NCI-H226 (cell line): ENCODE measurements at places on chromosomes 12 and 14.

DNA sequence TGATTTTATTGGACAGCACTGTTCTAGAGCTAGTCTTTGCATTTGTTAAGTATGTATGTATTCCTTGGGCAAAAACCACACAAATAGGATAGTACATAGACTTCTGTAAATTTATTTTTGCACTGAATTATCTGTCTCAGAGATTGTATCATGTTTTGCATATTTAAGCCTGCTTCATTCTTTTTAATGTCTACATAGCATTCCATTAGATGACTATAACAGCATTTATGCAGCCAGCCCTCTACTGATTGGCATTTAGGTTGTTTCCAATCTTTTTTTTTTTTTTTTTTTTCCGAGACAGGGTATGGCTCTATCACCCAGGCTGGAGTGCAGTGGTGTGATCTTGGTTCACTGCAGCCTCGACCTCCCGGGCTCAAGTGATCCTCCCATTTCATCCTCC, 34.5 kb downstream of the SYNDIG1L start:
- DNase-seq = no peak

- DNase-seq = no peak
Measured at GRCh38 chr12:132632521-132633228, 14.1 kb downstream of the P2RX2 start.

DNA sequence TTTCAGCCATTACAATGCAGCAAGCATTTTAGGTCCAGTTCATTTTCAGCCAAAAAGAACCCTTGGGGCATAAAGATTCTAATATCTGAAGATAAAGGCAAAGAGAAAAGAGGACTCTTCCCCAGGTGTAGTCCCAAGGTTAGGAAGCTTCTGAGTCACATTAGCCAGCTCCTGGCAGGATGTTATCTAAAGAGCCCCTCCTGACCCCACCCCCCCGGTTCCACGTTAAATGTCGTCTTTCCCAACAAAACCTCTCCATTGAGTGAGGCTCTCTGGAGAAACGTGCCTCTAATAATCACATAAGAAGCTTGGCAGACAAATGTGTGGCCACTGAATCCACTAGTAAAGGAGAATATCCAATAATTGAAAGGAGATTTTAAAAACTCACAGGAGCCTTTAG, 267.7 kb downstream of the GALC start:
- DNase-seq = no peak

- no peak for DNase-seq
Measured at GRCh38 chr12:75414671-75415070, 23.8 kb downstream of the GLIPR1L2 start.

DNA sequence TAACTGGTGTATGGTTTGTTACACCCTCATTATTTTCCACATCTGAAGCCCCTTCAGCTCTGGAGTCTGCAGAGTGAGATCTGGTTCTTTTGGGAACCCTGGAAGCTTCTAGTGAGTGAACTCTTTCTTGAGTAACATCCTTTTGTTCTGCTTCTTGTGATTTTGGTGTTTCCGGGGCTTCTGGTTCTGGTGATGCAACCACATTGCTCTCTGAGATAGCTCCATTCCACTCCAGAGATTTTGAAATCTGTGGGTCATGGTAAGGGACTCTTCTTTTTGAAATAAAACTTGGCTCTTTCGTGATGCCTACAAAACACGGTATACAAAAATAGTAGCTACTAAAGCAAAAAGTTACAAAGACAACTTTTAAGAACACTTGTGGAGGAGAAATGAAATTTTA, 5.4 kb downstream of the MDM1 start:
- DNase-seq = no peak

GRCh38 chr12:101696251-101697196, 916 bp upstream of the CHPT1 start:
- no peak for DNase-seq

- no peak for DNase-seq
Measured at GRCh38 chr12:120490833-120491512, 4.9 kb upstream of the DYNLL1 start.

- DNase-seq = no peak
Measured at GRCh38 chr14:74457565-74457895, 31.5 kb upstream of the SYNDIG1L start.

GRCh38 chr14:86237733-86238132, 707.8 kb downstream of the FLRT2 start:
- DNase-seq = no peak

GRCh38 chr12:25615119-25615518, 62.0 kb upstream of the LMNTD1 start:
- peak; percentile 69 for DNase-seq

GRCh38 chr12:65615118-65615517, 209.2 kb upstream of the HMGA2 start:
- peak; percentile 79 for DNase-seq

GRCh38 chr12:100733817-100734593, 60.6 kb upstream of the ANO4 start:
- DNase-seq = no peak

GRCh38 chr14:51094282-51094821, 553 bp downstream of the TRIM9 start:
- no peak for DNase-seq

- no peak for DNase-seq
Measured at GRCh38 chr14:50820786-50821509, 10.0 kb downstream of the NIN start.

GRCh38 chr12:66047411-66048021, 83.0 kb downstream of the LLPH start:
- DNase-seq = peak; percentile 32

GRCh38 chr12:10595881-10596280, 17.5 kb downstream of the MAGOHB start:
- DNase-seq = no peak

GRCh38 chr12:47900131-47901062, 4.4 kb downstream of the VDR start:
- no peak for DNase-seq

DNA sequence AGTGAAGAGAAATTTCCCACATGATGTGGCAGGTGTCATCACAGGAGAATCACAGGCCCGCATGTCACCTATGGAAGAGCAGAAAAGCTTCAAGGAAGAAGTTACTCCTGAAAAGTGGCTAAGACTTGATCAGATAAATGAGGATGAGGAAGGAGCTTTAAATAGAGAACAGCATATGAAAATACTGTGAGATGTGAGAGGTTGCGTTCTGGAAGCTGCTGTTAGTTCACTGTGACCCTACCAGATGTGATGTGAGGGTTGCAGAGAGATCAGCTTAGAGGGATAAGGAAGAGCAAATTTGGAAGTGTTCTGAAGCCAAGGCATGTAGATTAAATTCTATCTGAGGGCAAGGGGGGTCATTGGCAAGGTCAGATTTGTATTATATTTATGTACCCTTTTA, 17.1 kb downstream of the ERP27 start:
- no peak for DNase-seq

DNA sequence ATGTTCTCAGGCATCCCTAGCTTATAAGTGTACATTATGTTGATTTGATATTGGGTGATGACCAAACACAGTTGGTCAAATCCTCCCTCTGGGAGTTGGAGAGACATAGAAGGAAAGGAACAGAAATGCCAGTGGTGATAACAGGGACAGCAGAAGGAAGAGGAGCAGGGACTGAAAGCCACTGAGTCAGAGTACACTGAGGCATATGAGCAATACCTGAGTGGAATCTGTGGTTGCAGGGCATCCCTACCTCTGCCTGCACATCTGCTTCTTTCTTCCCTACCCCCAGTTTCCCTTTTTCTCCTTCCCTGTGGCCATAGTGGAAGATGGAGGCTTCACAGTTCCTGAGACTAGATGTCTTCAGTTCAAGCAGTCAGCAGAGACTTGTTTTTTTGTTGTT, 44.9 kb downstream of the BICD1 start:
- no peak for DNase-seq

DNA sequence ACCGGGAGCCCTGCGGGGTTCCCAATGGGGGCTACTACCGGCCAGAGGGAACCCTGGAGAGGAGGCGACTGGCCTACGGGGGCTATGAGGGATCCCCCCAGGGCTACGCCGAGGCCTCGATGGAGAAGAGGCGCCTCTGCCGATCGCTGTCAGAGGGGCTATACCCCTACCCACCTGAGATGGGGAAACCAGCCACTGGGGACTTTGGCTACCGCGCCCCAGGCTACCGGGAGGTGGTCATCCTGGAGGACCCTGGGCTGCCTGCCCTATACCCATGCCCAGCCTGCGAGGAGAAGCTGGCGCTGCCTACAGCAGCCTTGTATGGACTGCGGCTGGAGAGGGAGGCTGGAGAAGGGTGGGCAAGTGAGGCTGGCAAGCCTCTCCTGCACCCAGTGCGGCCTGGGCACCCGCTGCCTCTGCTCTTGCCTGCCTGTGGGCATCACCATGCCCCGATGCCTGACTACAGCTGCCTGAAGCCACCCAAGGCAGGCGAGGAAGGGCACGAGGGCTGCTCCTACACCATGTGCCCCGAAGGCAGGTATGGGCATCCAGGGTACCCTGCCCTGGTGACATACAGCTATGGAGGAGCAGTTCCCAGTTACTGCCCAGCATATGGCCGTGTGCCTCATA, 9.7 kb downstream of the TNS2 start:
- no peak for DNase-seq

- no peak for DNase-seq
Measured at GRCh38 chr14:96584907-96585671, 82.9 kb downstream of the PAPOLA start.

DNA sequence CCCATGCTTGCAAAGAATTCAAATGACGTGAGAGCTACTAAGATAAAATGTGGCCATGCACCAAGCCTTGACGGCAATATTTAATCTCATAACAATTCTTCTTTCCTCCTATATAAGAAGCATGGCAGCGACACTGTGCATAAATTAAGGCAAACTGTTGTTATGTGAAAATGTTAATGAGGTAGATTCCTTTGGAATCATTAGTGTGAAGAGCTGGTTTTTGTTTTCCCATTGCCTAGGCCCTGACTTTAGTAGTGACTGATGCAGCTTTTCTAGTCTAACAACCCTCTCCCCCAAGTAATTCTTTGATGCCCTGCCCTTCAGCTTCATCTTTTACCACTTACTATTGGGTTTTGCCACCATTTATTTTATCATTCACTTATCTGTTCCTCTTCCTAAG, 10.6 kb upstream of the PSEN1 start:
- DNase-seq = no peak

- no peak for DNase-seq
Measured at GRCh38 chr14:103884854-103885253, 37.5 kb upstream of the PPP1R13B start.

- no peak for DNase-seq
Measured at GRCh38 chr12:4144676-4145075, 128.9 kb upstream of the CCND2 start.

- DNase-seq = peak; percentile 42
Measured at GRCh38 chr12:13566292-13566691, 369.8 kb downstream of the EMP1 start.

- DNase-seq = no peak
Measured at GRCh38 chr12:57230381-57231155, 1.1 kb downstream of the SHMT2 start.

- no peak for DNase-seq
Measured at GRCh38 chr12:64740646-64741045, 18.6 kb downstream of the GNS start.

GRCh38 chr12:15677726-15678201, 111.4 kb downstream of the EPS8 start:
- no peak for DNase-seq

DNA sequence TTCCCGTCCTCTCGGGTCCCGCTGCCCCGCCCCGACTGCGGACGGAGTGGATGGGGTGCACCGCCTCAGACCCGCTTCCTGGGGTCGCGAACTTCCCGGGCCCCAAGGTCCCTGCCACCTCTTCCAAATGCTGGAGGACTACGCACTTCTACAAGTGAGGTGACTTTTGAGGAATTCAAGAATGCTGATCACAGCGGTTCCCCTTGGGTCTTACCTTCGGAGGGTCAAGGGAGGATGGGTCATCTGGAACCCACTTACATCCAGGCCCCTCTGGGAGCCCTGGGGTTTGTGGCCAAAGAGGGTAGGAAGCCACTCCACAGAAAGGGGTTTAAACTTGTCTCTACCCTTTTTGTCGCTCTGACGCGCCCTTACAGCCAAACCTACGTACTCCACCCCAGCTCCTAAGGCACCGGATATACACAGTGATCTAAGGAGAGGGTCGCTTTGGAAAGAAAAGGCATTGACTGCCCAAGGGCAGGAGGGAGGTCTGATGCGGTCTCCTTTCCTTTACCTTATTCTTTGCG, 532 bp upstream of the PRKD1 start:
- no peak for DNase-seq

- no peak for DNase-seq
Measured at GRCh38 chr12:108090107-108090899, 38.8 kb upstream of the WSCD2 start.

DNA sequence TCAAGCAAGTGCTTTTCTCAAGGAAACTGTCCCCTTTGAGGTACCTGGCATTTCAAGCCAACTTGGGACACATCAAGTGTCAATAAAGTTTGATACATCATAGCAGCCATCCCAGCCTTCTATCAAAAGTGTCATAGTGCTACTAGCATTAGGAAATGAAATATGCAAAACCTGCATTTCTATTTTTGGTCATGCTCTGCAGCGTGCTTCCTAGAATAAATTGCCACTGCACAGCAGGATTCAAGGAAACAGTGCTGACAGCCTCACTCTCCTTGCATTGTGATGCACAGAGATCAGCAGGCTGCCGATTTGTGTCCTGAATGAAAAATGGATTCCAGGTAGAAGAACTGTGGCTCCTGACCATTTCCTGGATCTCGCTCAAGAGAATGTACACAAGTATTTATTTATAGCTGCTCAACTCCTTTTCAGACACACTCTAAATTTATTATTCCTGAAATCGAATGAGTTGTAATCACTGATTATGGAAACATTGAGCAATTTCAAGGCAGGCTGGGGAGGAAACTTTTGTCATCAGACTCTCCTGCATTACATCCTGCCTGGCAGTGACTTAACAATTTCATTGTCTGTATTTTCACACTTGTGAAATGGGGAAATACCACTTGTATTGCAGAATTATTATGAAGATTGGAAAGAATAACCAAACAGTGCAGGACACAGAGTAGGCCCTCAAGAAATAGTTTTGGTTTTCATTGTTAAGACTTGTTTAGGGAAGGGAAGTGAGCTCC, 120.9 kb downstream of the SLC38A6 start:
- peak; percentile 23 for DNase-seq

GRCh38 chr14:104431351-104431928, 148.1 kb upstream of the C14orf180 start:
- DNase-seq = no peak

GRCh38 chr14:73775339-73776193, 61.4 kb upstream of the PNMA1 start:
- DNase-seq = no peak

GRCh38 chr12:72141381-72141780, 130.8 kb upstream of the TRHDE start:
- DNase-seq = peak; percentile 26

- DNase-seq = no peak
Measured at GRCh38 chr12:47078733-47079467, 521 bp upstream of the PCED1B start.

DNA sequence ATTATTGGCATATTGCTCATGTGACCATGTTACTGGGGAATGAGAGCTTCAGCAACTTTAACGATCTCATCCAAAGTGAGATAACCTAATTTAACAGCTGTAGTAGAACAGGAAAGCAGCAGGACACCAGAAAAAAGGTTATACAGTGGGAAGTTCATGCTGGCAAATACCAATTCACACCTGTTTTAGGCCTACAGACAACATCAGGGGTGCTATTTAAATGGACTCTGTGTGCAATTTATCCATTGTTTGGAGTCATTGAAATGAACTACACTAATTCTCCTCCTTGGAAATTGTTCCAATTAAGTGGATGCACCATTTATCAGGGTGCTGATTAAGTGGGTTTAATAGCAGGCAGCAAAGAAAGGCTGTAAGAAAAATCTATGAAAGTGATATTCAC, 424.4 kb upstream of the LMO3 start:
- no peak for DNase-seq
